ENCODE measurements at places on chromosomes 2 and 18.

GRCh38 chr2:60391649-60392375 lies 161.6 kb downstream of the BCL11A start:
- no peak for DNase-seq

DNA sequence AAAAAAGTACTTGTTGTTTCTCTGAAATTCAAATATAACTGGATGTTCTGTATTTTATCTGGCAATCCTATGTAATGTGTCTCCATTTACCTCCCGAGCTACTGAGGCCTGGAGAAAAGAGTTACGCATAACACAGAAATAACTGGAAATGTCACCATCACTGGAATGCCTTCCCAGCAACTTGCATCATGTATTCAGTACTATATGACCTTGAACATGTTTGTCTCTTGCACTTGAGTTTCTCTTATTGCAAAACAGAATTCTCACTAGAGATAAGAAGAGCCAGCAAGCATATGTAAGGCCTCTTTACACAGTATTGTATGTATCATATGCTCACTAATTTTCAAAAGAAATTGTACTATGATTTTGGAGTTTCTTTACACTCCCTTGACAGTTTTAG lies 99.6 kb upstream of the CTAGE1 start:
- DNase-seq, result no peak

DNA sequence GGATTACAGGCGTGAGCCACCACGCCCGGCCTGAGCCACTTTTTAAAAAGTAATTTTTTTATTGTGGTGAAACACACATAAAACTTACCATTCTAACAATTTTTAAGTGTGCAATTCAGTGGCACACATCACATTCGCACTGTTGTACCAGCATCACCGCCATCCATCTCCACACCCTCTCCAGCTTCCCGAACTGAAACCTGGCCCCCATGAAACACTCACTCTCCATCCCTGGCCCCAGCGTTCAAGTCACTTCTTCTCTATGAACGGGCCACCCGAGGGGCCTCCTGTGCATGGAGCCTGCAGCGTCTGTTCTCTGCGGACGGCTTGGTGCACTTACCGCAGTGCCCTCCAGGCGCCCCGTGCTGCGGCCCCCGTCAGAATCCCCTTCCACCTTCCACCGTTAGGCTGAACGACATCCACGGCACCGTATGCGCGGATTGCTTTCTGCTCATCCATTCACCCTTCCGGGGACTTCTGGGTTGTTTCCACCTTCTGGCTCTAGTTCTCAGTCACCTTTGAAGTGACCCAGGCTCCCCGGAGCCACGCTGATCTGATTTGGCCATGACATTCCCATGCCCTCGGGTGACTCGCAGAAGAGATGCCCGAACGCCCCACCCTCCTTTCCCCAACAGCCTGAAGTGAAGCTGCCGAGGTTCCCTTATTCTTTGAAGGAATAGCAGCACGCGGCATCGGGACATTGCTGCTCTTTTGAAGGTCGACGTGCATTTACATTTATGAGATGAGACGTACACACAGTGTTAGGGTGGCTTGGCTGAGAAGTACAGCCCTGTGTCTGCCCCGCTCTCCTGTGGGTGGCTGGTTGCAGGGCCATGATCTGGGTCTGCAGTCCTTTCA lies 134.4 kb downstream of the MBP start:
- DNase-seq, result no peak

DNA sequence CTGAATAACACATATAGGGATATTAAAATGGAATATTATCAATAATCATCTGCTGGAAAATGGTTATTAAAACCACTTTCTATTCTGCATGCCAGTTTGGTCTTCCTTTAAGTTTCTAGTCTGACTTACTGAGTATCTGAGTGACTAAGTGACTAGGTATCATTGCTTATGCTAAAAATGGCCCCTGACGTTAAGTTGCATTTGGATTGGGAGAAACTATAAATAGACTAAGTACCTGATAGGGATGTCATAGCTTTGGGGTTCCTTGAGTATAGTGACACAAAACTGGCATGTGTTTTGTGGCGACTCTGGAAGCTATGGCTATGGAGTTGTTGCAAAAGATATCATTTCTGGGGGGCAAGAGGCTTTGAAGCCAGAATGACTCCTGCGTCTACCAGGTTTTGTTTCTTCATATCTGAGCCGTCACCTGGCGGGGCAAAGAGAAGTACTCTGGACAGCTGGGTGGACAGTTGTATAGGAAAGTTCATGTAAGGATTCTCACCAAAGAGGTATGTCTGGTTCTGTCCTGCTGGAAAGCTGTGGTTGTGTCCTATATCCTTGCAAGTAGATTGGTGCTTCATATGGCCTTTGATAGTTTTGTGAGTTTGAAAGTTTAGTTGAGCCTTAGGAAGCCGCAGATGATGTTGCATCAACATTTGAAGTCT lies 17.9 kb downstream of the ITGAV start:
- DNase-seq, result no peak

- DNase-seq, result no peak
These were observed 41.8 kb downstream of the NCK2 start for GRCh38 chr2:105786231-105787230.

DNA sequence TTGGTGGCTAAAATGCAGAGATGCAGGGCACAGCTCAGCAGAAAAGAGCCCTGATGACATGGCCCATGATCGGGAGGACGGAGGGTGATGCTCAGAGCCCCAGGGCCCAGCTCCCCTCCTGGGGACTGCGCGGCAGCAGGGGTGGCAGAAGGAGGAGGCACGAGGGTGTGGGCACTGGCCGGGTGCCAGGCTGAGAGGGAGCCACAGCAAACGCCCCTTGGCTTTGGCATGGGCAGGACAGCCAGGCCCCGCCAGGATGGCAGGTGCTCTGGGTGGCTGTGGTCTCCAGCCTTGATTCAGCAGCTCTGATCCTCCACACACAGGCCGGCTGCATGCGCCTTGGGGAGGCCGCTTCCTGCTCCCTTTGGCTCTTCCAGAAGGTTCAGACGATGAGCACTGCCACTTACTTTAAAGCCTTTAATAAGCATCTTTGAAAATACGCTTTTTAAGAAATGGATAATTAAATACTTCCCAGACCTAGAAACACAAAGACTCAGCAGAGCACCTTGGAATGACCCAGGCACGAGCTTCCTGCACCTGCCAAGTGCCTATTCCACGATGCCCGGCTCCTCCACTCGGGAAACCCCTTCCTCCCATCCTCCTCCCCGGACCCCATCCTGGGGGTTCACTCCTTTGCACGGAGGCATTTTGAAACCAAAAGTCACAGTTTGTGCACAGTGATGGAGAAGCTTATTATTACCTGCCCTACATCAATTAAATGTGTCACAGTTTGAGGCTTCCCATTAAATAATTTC lies 78.5 kb upstream of the SNTG2 start:
- no peak for DNase-seq

- DNase-seq, result no peak
These were observed 29.9 kb upstream of the MGAT5 start for GRCh38 chr2:134224005-134224404.

- DNase-seq, result no peak
These were observed 8.5 kb upstream of the RMDN2 start for GRCh38 chr2:37916512-37917082.

DNA sequence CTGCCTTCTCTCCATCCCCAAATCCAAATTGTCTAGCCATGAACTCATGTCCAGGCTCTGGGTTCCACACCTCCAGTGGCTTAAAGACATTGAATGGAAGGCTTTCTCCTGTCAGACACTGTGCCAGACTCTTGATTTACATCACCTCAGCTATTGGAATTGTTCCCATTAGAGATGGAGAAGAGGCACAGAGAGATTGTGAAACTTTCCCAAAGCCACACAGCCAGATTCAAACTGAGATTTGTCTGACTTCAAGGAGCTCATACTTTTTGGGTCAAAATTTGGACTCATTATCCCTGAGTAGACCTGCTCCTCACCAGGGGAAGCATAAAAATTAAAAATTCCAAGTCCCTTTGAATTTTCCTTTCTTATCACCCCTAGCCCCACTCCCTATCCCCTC lies 18.9 kb upstream of the MYO3B start:
- no peak for DNase-seq

DNA sequence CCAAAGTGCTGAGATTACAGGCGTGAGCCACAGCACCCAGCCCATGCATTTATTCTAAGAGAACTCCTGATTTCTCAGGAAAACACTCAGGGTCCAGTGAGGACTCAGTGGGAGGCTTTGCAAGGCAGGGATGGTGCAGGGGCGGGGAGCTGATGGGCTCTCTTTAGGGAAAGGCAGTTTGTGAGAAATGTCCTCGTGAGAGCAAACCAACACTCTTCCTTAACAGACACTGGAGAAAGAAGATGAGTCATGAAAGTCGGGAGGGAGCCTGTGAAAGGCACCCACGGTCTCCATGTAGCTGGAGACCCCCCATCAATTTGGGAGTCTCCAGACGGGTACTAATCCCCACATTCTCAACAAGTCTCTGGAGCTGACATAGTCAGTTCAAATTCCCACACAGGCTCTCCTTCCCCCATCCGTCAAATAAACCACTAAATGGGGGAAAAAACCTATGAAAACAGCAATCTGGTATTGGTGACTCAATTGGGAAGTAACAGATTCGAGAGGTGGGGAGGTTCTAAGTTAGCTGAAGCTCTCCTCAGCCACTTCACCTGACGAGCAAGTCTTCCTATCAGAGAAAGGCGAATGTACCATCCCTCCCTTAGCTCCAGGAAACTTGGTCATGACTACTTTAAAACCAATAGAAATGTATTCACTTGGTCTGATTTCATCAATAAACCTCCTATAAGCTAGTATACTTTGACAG lies 11.0 kb upstream of the CREG2 start:
- no peak for DNase-seq

- no peak for DNase-seq
These were observed 18.5 kb upstream of the POLI start for GRCh38 chr18:54250846-54251261.

GRCh38 chr2:48738806-48739205 lies 16.7 kb downstream of the LHCGR start:
- DNase-seq, result no peak

GRCh38 chr2:222525811-222526210 lies 101.5 kb downstream of the SGPP2 start:
- DNase-seq, result no peak

GRCh38 chr2:216849987-216850386 lies 9.9 kb downstream of the TNP1 start:
- no peak for DNase-seq

DNA sequence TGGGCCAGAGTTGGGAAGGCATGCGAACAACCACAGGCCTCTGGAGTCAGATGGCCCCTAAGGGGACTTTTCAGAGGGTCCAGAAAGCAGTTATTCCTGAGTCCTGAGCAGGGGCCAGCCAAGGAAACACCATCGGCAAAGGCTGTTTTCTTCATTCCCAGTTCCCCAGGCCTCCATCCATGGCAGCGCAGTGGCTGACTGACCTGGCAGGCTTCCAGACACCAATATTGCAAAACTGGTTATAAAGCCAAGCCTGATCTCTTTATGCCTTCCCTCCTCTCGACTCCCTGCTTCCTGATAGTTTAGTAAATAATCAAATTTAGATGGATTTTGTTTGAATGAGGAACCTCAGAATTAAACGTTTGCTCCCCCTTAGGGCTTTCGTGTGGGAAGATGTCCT lies 133.4 kb upstream of the ITGA6 start:
- DNase-seq, result no peak

- DNase-seq, result no peak
These were observed 352.4 kb downstream of the XIRP2 start for GRCh38 chr2:167240671-167241070.

All from activated CD8-positive, alpha-beta memory T cell treated with anti-CD3 and anti-CD28 coated beads for 48 hours (primary cell).